GM18507 (cell line): ENCODE measurements at places on chromosomes 7 and 10.

GRCh38 chr10:116120688-116121455 is 152.1 kb downstream of the GFRA1 start:
- no peak for DNase-seq

GRCh38 chr7:31111109-31111451 is 59.0 kb downstream of the ADCYAP1R1 start:
- DNase-seq, result no peak

- DNase-seq, result no peak
These were observed 121.3 kb downstream of the MPP7 start for GRCh38 chr10:28181478-28182096.

DNA sequence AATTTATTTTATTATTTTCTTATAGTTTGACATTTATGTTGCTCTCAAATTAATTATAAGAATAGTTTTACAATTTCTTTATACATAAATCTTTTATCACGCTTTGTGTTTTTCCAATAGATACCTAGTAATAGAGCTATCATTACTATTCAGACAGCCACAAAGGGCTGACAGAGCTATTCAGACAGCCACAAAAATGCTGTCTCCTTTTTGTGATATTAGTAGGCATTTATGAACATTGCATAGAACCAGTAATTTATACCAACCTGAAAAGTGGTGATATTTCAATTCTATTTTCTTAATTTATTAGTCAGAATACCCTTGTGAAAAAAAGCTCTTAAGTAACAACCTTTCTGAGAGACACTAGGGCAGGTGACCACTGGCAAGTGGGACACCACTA is 34.2 kb upstream of the IGFBP3 start:
- no peak for DNase-seq

DNA sequence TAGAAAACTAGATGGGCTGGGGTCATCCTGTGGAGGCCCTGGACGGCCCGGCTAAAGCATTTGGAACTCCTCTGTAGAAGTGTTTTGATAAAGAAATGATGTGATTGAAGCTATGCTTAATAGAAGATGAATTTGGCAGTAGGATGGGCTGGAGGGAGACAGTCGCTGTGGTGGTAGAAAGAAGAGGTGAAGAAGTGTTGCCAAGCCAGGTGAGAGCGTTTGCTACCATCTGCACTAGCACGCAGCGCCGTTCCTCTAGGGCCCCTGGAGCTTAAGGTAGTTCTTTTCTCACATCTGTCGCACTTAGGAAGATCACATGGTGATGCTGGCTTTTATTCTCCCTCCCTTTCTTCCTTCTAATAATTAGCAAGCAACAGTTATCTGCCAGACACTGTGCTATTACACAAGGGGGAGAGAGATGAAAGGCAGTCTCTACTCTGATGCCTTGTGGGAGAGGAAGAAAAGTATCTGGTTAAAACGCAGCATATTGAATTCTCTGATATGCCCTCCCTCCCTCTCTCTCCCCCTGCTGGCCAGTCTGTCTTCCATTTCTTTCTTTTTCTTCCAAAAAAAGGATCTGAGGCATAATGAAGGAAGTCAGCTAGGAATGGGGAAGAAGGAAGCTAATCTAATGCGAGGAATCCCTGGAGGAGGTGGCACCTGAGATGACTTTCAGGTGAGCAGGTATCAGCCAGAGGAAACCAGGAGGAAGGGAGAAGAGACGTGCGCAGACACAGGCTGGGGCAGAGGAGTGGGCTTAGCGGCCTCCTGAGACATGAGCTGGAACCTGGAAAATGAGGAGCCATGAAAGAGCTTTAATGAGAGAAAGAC is 162.3 kb upstream of the KLF14 start:
- no peak for DNase-seq
